Muscle of leg (tissue), 16 donors: ENCODE measurements at places on chromosomes 5 and 9. TPM values are rescaled to one million over a fixed set of nuclear protein-coding genes. Genes with fewer than 3 reads are reported as not detected.

DNA sequence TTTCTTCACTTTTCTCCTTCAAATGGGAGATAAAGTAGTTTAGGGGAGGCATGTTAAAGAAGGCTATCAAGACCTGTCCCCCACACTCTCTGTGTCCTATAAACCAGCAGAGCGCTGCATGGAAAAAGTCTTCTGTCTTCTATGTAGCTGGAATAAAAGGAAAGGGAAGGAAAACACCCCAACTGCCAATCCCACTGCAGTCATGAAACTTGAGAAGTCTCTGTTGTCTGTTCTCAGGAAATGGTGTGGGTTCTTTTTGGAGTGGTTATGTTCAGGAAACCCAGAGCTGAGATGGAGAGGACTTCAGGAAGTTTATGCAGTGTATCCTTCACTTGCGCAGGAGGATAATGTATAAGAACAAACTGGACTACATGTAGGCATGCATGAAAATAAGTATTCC, 274.3 kb downstream of the GAS1 start:
- no peak overlapping the region for H3K4me3 ChIP-seq
- no peaks in the 10 kb centered on the region for H3K27me3 ChIP-seq
- no peaks in the 10 kb centered on the region for H3K36me3 ChIP-seq
- H3K27ac ChIP-seq, result no peak overlapping the region

GRCh38 chr5:100273846-100274580, 261.2 kb upstream of the FAM174A start:
- no peak overlapping the region for H3K4me3 ChIP-seq
- H3K27me3 ChIP-seq, result no peaks in the 10 kb centered on the region
- no peak overlapping the region for H3K27ac ChIP-seq
- no peak for DNase-seq
- H3K36me3 ChIP-seq, result no peaks in the 10 kb centered on the region
- no peaks in the 10 kb centered on the region for H3K4me1 ChIP-seq

- no peak overlapping the region for H3K4me3 ChIP-seq
- peaks cover 2% of the 10 kb centered on the region for H3K36me3 ChIP-seq
- no peaks in the 10 kb centered on the region for H3K27me3 ChIP-seq
- DNase-seq, result no peak
- no peak overlapping the region for H3K27ac ChIP-seq
Measured at GRCh38 chr9:123450098-123450770, 94.2 kb downstream of the CRB2 start.

DNA sequence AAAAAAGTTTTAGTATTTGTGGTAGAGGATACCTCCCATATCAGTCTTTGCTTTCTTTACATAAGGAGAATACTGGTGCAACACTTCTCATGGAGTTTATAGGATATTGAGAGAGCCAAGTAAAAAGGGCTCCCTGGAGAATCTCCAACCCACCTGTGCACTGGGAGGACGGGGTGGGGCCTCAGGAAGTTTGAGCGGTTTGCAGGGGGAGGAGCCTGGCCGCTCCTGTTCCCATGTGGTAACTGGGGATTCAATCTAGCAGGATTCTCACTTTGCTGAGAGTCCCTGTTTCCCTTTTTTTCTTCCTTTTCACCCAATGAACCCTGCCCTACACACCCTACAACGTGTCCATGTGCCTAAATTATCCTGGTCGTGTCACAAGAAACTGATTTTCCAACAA, 82.8 kb downstream of the APTX start:
- H3K27ac ChIP-seq, result no peak overlapping the region
- no peak for DNase-seq
- H3K4me1 ChIP-seq, result no peaks in the 10 kb centered on the region

The PCDHB9 gene
- 2.7 TPM for polyA plus RNA-seq

The PCDHGB2 gene
- 1.7 TPM for polyA plus RNA-seq

The MZB1 gene
- 0.45 TPM for polyA plus RNA-seq

GRCh38 chr5:179224741-179225140, 120.5 kb downstream of the ADAMTS2 start:
- no peak overlapping the region for H3K4me3 ChIP-seq
- peaks cover under 1% of the 10 kb centered on the region for H3K27me3 ChIP-seq

- H3K4me1 ChIP-seq, result peaks cover 10% of the 10 kb centered on the region
- peak overlapping the region; percentile 46 for H3K4me3 ChIP-seq
- peaks cover 2% of the 10 kb centered on the region for H3K36me3 ChIP-seq
- peak overlapping the region; percentile 63 for H3K27ac ChIP-seq
Measured at GRCh38 chr9:100579665-100580064, 1.8 kb downstream of the CAVIN4 start.

The CCDC187 gene
- 0.01 TPM for polyA plus RNA-seq

The SPINK13 gene
- polyA plus RNA-seq, result 0.39 TPM

The RANBP17 gene
- 6.9 TPM for polyA plus RNA-seq

GRCh38 chr9:114431770-114432169, 44.0 kb upstream of the AKNA start:
- H3K4me3 ChIP-seq, result no peak overlapping the region
- H3K27ac ChIP-seq, result no peak overlapping the region
- DNase-seq, result no peak
- H3K36me3 ChIP-seq, result no peaks in the 10 kb centered on the region
- no peaks in the 10 kb centered on the region for H3K27me3 ChIP-seq
- peaks cover 2% of the 10 kb centered on the region for H3K4me1 ChIP-seq

DNA sequence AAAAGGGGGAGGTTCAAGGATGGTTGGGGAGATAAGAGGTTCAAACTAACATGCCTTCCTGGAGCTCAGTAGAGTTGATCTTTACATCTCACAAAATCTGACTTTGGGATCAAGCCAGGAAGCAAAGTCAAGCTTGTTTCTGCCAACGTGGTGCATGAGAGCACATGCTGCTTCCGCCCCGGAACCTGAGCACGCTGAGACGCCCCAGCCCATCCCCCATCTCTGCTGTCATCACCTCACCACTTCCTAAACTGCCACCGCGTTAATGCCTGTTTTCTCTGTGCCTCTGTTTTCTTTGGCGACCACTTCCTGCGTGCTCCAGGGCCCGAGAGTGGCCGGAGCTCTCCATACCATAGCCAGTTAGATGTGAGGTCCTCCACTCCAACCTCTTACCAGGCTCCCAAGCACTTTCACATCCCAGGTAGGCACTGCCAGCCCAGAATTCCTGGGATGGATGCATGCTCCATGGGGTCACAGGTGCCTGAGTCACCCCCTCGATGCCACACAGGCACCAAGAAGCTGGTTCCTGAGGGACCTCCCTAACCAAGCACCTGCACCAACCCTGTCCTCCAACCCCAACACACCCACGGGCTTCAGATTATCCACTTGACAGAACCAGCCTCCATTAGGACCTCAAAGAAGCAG, 31.2 kb upstream of the AFAP1L1 start:
- H3K27ac ChIP-seq, result no peak overlapping the region
- H3K36me3 ChIP-seq, result peaks cover 53% of the 10 kb centered on the region
- DNase-seq, result peak; percentile 26

GRCh38 chr5:1182633-1183423, 18.6 kb upstream of the SLC6A19 start:
- no peak for DNase-seq
- no peak overlapping the region for H3K4me3 ChIP-seq
- H3K4me1 ChIP-seq, result peaks cover 21% of the 10 kb centered on the region
- H3K27ac ChIP-seq, result no peak overlapping the region
- peaks cover 3% of the 10 kb centered on the region for H3K27me3 ChIP-seq

DNA sequence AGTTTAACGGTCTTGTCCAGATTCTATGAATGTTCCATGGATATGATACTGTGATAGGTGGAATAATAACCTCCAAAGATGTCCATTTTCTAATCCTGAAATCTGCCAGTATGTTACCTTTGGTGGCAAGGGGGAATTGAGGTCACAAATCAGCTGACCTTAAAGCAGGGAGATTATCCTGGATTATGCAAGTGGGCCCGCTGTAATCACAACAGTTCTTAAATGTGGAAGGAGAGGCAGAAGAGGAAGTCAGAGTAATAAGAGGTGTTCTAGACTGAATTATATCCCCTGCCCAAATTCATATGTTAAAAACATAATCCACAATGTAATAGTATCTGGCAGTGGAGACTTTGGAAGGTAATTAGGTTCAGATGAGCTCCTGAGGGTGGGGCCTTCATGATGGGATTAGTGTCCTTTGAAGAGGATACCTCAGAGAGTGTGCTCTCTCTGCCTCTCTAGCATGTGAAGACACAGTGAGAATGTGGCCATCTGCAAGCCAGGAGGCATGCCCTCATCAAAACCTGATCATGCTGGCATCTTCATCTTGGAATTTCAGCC, 47.6 kb upstream of the ZFAND5 start:
- no peak overlapping the region for H3K27ac ChIP-seq
- DNase-seq, result no peak
- no peak overlapping the region for H3K4me3 ChIP-seq
- no peaks in the 10 kb centered on the region for H3K4me1 ChIP-seq
- H3K36me3 ChIP-seq, result no peaks in the 10 kb centered on the region
